ENCODE measurements at places on chromosomes 7 and 10. TPM values are rescaled to one million over a fixed set of nuclear protein-coding genes. Genes with fewer than 3 reads are reported as not detected.

DNA sequence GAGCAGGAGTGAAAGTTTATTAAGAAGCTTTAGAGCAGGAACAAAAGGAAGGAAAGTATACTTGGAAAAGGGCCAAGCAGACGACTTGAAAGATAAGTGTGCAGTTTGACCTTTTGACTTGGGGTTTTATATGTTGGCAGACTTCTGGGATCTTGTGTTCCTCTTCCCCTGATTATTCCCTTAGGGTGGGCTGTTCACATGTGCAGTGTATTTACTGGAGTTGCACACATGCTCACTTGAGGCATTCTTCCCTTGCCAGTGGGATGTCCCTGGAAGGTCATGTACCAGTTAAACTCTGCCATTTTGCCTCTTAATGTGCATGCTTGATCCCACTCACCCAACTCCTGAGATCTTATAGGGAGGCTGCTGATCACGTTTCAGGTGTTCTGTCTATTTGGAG is 23.4 kb upstream of the ARHGAP12 start:
- ATAC-seq, result no peak

GRCh38 chr7:44378744-44379143 is 53.4 kb upstream of the CAMK2B start:
- ATAC-seq, result no peak

- no peak for ATAC-seq
Observed at GRCh38 chr10:95976362-95977229, 66.8 kb upstream of the CCNJ start.

DNA sequence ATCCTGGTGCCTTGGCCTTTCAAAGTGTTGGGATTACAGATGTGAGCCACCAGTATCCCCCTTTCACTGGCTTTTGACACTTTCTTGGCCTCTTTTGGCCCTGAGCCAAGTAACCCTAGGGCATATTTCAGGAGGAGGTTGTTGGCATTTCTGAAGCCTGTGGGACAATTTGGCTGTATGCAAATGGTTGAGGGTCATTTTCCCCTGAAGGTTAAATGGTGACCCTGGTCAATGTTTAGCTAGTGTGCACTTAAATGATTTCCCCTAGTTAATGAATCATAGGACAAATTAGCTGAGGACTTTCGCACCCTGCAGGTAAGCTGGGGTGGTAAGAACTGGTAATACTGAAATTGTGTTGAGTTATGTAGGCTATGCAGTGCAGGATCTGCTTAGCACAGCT is 660.5 kb downstream of the LRMDA start:
- ATAC-seq, result no peak

TMEM213 gene
- not detected for total RNA-seq

Measured in gastroesophageal sphincter (tissue), 4 donors.